Activated CD4-positive, alpha-beta T cell treated with anti-CD3 and anti-CD28 coated beads, Interleukin-10, Interleukin-2, amounts not matched to agents 100 ng/mL and 50 ng/mL, durations not matched to agents 16 hours and 8 hours (primary cell): ENCODE measurements at places on chromosomes 7 and 10.

DNA sequence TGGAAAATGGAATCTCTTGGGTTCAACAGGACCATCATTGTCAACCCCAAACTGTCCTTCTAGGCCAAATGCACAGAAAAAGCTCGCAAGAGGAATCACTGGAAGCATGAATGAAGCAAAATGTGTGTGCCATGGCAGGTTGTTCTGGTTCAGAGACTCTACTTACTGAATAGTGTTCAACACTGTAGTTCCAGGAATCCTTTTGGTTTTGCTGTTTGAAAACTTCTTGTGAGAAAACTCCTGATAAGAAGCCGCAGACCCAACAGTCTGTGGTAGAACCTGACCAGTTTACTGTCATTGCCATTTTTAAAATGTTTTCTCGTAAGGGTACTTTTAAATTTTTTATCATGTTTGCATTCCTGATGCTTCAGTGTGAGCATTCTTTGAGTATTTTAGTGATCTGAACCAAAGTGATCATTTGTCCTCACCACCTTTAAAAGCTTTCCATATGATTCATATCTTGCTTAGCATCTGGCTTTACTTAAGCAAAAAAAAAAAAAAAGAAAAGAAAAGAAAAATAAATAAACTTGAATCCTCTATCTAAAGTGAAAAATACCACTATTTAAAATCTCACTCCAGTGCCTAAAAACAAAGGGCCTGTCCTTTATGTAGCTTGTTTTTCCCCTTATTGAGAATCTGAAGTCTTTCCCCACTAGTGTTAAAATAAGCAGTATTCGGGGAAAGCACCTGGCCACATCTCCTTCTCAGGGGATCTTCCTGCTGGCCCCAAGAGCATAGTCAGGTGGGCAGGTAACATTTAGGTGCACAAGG, 92.4 kb downstream of the WNT2 start:
- no peak for DNase-seq

DNA sequence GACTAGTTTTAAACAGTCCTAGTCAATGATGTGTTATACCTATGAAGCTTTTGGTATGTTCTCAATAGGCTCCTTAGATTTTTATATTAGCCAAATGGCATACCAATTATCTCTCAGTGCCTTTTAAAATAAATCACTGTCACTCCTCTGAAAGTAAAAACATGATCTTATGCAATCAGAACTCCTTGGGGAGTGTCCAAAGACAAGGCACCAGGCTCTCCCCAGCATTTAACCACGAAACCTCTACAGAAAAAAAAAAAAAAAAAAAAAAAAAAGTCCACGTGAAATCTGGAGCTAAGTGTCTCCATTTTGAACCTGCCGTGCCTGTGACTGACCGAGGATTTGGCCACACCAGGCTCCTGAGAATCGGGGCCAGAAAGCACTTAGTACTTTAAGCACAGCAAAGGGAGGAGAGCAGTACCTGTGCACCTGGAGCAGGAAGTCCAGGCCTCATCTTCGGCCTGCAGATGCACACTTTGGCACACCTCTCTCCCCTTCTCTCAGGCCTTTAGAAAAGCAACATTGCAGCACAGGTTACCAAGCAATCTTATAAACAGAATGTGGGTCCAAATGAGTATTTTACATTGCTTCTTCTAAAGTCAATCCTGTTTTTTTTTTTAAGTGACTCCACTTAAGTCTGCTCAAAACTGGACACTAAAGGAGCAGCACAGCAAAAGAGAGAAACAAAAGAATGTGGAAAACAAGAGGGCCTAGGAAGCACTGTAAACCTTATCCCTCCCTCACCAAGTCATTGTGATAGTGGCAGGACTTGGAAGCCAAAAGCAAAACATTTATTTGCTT, 1.5 kb downstream of the FAM13C start:
- no peak for DNase-seq

GRCh38 chr10:239109-239508, 103.9 kb downstream of the ZMYND11 start:
- DNase-seq, result no peak

DNA sequence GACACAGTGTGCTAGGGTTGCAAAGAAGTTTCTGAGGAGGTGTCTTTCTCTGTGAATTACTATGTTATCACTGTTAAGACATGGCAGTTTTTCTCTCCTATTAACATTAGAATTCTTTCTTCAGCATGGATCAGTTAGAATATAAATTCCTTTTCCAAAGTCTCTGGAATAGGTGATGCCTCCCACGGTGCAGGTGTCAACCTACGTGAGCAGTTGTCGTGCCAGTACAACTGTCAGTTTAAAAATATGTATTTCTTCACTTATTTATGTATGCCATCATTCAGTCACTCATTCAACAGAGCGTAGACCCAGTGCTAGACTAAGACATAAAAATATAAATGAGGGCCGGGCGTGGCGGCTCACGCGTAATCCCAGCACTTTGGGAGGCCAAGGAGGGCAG, 83.5 kb downstream of the TACC2 start:
- DNase-seq, result no peak

- DNase-seq, result peak; percentile 21
Measured at GRCh38 chr7:127504715-127505114, 80.7 kb downstream of the GCC1 start.

DNA sequence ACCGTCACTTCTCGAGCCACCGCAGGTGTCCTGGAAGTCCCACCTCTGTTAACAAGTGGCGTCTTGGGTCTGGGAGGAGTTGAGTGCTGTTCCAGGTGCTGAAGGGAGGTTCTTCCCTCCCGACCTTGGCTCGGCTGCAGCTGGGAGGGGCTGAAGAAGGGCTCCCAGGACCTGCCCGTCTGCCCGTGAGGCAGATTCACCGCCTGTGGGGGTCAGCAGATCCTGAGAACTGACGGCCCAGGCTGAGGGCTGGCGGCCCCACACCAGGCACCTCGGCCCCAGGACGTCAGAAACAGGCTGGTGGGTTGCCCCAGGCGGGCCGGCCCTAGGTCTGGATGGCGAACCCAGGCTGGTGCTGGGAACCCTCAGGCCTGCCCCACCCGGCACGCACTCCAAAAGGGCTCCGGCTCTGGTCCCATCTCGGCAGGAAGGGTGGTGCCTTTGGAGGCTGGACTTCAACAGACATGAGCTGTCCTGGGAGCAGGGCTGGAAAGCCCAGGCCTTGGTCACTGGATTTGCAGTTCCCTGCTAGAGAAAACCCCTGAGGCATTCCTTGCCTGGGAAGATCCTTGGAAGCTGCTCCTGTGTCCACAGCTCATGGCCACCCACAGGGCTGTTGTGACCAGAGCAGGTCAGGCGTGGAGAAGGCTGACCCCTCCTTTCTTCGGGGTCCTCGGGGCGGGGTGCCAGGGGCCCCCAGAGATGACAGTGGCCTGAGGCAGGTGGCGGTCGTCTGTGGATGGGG, 42.6 kb upstream of the CFAP46 start:
- no peak for DNase-seq

- peak; percentile 51 for DNase-seq
Measured at GRCh38 chr7:42014625-42015618, 222.1 kb downstream of the GLI3 start.

DNA sequence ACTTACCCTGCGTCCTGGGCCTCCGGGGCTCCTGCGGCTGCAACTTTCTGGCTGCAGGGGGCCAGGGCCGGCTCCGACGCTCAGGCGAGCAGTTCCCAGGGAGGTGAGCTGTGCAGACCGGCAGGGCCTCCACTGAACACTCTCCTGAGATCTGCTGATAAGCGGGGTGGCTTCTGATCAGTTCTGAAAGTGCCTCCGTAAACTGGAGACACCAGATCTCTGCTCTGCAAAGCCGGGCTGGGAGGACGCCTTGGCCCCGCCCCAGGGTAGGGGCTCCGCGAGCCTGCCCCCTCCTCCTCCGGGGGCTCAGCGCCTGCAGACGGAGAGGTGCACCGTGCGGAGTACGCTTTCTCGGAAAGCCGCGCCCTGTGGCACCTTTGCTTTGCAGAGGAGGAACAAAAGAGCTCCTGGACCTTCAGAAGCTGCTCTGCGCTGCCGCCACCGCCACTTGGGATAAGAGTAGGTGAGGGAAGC, 141.3 kb upstream of the VKORC1L1 start:
- DNase-seq, result peak; percentile 60

- no peak for DNase-seq
Measured at GRCh38 chr7:125326666-125327255, 397.1 kb upstream of the POT1 start.

DNA sequence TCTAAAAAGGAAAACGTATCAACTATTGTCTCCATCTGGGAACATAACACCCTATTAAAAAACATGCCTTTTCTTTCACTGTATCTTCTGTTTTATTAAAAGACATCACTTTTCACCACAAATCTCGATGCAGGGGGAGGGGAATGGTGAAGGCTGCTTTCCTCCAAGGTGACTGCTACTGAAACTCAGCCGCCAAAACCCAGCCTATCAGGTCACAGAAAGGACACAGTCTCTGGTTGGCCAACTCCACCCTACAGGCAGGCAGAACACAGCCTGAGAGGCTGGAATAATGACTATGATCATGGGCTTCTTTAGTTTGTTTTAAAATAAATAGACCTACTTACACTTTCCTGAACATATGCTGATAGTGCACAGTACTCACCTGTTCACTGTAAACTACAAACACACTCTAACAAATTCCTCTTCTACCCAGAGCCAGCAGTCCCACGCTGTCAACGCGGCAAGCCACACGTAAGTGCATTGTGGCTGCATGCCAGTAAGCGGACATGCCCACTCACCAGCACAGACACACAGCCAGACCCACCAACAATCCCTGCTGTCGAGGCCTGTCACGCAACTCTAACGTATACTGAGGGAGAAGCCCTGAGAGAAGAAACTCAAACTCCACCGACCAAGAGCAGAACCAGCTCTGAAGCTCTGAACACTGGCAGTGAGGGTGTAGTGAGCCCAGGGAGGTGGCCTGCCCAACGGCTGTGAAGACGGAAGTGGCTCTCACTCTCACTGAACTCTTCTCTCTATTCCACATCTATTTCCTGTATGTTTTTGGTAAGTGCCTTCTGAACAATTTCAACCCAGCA, 41.8 kb downstream of the NCAPG2 start:
- peak; percentile 23 for DNase-seq

DNA sequence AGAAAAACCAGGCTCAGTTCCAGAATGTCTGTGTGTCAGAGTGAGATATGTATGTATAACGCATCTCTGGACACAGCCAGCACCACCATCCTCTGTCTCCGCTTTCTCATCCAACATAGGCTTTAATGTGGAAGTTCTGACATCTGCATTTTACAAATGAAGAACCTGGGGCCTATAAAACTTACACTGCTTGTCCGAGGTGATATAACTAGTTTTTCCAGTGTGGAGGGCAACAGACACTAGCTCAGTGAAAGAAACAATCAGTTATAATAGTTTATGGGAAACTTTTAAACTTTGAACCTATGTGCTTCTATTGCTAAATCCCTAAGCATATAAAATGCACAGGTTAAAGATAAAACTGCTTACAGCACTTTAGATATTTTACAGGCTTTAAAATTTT, 208.7 kb downstream of the CRPPA start:
- DNase-seq, result no peak

- no peak for DNase-seq
Measured at GRCh38 chr7:117111535-117111934, 158.2 kb downstream of the ST7 start.

DNA sequence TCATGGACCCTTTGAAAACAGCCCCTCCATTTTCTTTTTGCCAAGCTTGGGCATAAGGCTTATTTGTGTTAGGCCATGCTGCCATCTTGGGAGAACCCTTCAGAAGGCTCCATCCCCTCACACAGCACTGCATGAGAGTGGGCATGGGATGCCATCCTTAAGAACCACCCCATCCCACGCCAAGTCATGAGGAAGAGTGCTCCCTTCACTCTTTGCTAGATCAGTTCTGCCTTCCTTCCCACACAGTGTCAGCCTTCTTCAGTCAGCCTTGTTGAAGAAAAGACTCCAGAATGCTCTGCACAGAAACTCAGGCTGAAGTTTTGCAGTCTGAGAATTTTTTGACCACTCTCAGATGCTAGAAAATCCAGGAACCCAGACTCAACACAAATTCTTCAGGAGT, 15.5 kb upstream of the CHN2 start:
- DNase-seq, result no peak

DNA sequence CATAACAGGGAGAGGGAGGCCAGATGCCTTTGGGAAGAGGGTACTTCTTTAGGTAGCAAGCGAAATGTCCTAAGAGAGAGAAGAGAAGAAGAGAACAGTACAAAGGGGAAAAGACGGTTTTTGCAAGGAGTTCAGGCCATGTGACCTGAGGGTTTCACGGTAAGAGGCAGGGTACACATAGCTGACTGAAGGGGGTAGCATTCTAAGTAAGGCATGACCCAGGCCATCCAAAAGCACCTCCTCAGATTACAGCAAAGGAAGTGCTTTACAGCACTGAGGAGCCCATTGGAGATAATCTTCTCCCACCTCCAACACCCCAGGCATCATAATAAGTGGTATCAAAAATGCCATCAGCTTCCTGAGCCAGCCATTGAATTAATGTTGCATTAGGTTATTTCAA, 258.2 kb upstream of the NPY start:
- DNase-seq, result no peak

GRCh38 chr7:130593033-130593432, 75.5 kb downstream of the COPG2 start:
- DNase-seq, result no peak

GRCh38 chr10:126408953-126409641, 20.8 kb upstream of the ADAM12 start:
- no peak for DNase-seq

GRCh38 chr10:101840741-101841453, 2.7 kb downstream of the KCNIP2 start:
- peak; percentile 88 for DNase-seq

DNA sequence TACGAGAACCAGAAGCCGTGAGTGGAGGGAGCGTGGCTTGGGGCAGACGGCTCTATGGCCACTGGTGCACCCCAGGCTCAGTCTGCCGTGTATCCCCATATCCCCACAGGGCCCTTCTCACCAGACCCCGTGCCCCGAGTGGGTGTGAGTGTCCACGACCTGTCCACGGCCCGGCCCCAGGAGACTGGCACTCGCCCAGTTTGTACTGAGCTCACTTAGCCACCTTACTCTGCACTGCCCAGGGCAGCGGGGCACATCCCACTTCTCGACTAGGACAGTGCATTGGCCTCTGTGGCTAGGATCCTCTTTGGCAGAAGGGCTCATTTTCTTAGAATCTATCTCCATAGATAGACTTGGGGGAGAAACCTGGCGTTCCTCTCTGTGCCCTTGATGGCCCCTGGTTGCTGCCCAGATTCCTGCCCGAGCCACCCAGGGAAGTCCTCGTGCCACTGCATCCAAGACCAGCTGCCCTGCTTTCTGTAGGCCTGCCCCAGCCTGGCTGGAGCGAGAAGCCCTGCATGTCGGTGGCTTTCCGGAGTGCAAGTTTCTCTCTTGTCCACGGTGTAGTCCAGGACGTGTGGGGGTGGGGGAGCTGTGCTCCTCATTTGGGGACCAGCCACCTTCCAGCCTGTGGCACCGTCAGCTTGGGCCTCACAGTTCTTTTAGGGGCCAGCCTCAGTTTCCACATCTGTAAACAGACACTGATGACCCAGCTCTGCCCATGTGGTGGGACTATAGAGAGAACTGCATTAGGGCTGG, 11.9 kb downstream of the TMEM120A start:
- no peak for DNase-seq

DNA sequence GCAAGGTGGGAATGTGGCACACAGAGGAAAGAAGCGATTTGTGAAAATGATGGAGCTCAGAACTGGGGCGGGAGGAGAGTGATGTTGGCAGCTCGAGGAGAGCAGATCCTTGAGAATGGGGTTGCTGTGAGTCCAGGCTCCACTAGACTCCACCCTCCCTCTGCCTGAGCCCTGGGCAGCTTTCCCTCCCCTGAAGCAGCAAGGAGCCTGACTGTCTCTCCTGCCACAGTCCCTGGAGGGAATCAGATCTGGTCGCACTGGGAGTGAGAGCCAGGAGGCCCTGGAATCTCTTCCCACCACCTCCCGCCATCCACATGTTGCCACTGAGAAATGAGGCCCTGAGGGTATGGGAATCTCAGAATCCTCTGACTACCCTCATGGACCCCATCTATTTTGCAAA, 362.7 kb downstream of the PLXNA4 start:
- DNase-seq, result no peak

GRCh38 chr7:107037717-107038603, 6.5 kb upstream of the PRKAR2B start:
- no peak for DNase-seq
